ENCODE measurements at places on chromosomes 4 and X.

DNA sequence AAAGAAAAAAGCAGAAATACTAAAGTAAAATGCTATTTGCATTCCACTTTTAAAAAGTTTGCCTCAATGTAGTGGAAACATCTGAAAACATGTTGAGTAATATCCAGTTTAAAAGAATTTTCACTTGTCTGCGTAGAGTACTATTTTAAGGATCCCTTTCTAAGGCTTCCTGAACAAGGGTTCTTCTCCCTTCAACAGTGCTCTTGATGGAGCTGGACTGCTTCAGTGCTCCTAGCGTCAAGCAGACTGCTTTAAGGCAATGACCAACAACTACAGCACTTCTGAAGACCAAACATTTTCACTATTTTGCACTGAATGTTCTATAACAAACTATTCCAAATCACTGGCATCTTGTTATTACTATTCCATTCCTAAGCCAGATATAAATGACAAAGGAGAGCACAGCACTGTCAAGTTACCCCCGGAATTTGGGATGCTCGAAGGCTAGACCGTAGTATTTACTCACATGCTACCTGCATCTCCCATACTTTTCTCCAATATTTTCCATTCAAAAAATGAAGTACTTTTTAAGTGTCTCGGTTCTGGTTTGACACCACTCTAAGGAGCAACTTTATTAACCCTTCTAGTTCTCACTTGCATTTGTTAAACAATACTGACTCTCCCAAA is 36.1 kb downstream of the TMEM165 start:
- DNase-seq: no peak

GRCh38 chr4:169253113-169253671 is 17.6 kb downstream of the SH3RF1 start:
- DNase-seq: no peak

- DNase-seq: no peak
These were observed 123.6 kb downstream of the PDHA2 start for GRCh38 chr4:95963456-95963855.

- no peak for DNase-seq
These were observed 10.8 kb downstream of the DGKQ start for GRCh38 chr4:962231-963208.

- DNase-seq: no peak
These were observed 36.1 kb upstream of the DOCK11 start for GRCh38 chrX:118459494-118459893.

- no peak for DNase-seq
These were observed 76.3 kb downstream of the EVC2 start for GRCh38 chr4:5632066-5632440.

DNA sequence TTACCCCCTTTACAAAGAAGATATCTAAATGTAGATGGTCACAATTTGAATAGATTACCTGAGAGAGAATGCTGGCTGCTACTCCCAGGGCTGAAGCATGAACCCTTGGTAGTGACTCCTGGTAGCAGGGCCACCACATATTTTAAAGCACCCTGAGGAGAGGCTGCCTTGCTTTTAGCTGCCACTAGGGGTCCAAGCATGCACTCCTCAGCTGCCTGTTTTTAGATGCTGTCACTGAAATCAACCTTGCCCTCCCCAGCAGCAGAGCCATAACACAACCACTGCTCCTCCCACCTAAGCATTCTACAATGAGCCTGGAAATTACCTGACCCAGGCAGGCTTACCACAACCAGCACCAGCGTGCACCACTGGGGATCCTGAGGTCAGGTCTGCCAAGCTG is 850.9 kb downstream of the FAM133A start:
- DNase-seq: no peak

DNA sequence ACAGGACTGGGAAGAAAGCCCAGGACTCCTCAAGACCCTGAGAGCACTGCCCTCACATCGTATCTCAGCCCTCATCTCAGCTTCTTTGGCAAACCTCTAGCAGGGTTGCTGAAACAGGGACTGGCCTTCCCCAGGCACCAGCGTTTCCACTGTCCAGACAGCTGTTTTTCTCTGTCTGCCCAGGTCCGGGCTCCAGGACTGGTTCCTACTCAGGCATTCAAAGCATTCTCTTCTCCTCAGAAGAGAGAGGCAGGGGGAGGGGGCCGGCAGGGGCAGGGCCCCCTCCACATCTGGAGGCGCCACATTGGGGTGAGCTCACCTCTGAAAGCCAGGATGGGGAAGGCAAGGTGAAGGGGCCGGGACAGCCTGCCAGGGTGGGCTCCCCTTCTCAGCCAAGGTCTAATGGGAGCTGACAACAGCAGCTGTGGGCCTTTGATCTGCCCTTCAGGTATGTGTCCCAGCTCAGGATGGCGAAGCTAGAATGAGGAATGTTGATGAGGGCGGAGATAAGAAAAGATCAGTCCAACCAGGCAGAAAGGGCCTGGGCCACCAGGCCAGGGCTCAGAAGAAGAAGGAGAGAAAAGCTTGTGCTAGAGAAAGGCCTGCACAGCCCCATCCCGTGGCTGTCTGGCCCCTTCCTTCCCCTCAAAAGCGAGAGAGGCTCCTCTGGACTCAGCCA is 60.4 kb downstream of the PJA1 start:
- DNase-seq: no peak

DNA sequence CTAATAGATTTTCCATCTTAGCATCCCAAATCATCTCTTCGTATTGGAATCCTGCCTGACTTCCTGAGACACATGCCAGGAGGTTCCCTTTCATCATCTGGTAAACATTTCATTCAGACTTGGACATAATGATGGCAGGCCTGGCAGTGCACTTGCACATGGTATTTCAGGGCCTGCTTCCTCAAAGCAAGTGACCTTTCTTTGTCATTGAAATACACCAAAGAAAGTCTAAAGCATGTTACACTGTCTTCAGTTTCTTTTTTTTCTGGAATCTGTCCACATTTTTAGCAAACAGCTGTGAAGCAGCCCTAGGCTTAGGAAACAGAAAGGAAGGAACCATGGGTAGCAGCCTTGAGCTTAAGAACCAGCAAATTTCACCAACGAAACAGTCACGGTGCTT is 205.9 kb upstream of the VCX start:
- no peak for DNase-seq

DNA sequence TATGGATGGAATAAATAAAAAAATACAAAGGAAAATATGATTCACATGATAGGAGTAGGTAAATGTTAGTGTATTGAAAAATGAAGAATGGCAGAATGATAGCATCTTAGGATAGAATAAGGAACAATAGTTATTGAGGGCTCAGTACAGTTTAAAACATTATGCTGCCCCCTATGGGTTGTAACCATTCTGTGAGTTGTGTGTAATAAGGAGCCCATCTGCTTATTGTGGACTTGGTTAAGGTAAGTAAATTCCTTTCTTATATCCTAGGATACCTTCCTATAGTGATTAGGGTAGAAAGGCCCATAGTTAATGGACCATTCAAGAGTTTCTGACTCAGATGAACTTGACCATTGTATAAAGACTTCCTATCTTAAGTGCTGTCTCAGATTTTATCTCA is 195.8 kb downstream of the PDHA2 start:
- no peak for DNase-seq

- no peak for DNase-seq
These were observed 3.7 kb upstream of the CT47C1 start for GRCh38 chrX:119069128-119069527.

GRCh38 chrX:55523356-55523755 is 33.7 kb upstream of the USP51 start:
- no peak for DNase-seq

- DNase-seq: no peak
These were observed 56.0 kb downstream of the NCAPG start for GRCh38 chr4:17866810-17867209.

GRCh38 chrX:21943460-21944135 is 3.1 kb downstream of the SMS start:
- DNase-seq: no peak

GRCh38 chr4:93409035-93409434 is 419.5 kb upstream of the ATOH1 start:
- no peak for DNase-seq

- no peak for DNase-seq
These were observed 10.5 kb downstream of the SLC34A2 start for GRCh38 chr4:25666031-25666630.

DNA sequence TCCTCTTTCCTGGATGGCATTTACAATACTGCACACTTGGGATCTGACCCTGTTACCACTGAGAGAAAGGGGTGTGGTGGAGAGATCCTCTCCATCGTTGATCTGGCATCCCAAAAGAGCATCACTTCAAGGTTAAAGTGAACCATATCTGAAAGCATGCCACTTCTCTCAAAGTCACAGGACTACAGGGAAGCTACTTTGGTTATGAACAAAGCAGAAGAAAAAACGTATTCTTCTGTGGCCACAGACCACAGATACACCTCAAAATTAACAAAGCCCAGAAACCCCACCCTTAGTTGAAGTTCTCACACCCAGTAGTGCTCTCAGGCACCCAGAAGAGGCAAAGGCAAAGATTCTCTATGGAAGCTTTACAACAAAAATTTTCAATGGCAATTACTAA is 108.3 kb downstream of the JADE1 start:
- DNase-seq: no peak

DNA sequence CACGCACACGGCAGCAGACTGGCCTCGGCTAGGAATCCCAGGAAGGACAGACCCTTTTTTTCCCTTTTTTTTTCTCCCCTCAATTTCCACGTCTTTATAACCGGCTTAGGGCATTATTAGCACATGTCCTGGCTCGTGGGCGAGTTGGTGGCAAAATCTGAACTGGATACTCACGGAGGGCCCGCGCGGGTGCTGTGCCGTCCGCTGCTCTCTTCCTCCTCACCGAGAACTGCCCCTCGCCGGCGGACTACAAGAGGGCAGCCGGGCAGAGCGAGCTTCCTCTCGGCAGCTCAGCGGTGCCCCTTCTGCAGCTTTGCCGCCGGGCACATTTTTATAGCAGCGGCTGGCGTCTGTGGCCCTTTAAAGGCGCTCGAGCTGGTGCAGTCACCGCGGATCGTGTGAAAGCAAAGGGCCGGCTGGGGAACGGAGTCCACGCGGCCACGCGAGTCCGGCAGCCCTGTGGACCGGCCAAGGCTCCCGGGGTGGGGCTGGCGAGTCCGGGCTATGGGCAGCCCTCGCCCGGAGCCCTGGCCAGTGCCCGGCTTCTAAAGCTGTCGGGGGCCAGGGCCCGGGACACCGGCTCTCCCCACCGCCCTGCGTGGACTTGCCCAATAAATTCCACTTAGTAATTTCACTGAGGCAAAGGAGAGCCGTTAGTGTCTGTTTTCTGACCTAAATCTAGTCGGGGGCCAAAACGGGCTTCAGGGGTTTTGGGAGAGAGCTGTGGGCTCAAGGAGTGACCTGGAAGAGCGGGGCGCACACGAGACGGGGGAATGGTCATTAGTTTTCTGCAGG is 1.3 kb upstream of the CITED1 start:
- DNase-seq: no peak

- DNase-seq: no peak
These were observed 53.6 kb downstream of the APOO start for GRCh38 chrX:23854122-23854521.

GRCh38 chr4:114417214-114417613 is 181.4 kb upstream of the UGT8 start:
- DNase-seq: no peak

GRCh38 chr4:153502584-153502983 is 36.4 kb downstream of the TMEM131L start:
- DNase-seq: no peak

- DNase-seq: no peak
These were observed 23.3 kb upstream of the INTU start for GRCh38 chr4:127609484-127609883.

DNA sequence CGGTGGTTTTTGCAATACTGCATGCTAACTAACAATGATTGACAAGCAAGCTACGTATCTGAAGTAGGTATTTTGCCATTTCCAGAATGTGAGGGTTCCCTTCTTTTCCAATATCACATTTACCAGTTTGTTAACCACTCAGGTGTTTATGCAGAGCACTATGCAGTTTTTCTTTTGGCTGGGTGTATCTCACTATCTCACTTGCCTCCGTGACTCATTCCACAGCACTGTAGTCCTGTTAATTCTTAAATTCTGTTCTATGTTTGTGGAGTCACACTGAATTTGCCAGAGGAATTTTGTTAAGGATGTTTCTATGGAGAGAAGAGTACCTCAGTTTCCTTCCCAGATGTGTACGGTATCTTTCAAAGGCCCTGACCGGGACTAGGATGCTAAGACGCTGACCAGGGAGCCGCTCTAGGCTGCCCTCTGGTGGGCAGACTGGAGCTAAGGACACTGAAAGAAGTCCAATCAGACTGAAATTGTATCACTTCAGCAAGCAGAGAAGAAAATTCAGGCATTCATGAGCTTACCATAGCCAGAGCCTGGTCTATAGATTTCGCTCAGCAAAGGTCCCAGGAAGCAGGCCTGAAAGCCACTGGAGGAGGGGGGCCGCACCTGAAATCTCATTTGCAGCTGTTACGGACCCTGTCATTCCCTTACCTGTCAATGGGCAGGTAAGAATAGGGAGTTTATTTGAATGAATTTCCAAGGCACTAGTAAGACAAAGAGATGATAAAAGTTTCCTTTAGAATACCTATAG is 388.4 kb upstream of the SPOCK3 start:
- DNase-seq: no peak

DNA sequence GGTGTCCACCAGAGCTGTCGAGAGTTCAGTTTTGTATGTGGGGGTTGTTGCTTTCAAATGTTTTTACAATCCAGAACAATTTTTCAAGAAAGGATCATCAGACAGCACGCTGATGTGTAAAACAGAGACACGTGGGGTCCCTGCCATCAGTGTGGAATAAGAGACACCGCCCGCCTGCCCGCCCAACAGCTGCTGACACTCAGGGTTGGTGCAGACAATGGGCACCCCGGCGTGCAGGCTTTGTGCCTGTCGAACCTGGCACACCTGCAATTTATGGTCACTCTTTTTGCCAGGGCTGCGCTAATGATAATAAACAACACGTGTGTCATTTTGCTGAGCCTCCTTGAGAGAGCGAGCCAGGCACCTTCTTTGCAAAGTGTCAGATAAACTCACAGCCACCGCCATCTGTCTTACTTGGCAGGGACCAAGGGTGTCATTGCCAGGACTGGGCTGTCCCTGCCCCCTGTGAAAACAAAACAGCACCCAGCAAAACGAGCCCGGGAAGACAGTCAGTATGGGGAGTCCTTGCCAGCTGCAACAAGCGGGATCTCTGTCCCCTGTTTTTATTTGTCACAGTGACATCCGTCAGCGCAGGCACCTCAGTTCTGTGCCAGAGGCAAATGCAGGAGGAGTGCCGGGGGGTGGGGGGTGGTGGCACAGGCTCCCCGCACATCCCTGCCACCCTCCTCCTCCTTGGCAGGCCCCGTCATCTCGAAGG is 69.1 kb downstream of the PSAPL1 start:
- no peak for DNase-seq

DNA sequence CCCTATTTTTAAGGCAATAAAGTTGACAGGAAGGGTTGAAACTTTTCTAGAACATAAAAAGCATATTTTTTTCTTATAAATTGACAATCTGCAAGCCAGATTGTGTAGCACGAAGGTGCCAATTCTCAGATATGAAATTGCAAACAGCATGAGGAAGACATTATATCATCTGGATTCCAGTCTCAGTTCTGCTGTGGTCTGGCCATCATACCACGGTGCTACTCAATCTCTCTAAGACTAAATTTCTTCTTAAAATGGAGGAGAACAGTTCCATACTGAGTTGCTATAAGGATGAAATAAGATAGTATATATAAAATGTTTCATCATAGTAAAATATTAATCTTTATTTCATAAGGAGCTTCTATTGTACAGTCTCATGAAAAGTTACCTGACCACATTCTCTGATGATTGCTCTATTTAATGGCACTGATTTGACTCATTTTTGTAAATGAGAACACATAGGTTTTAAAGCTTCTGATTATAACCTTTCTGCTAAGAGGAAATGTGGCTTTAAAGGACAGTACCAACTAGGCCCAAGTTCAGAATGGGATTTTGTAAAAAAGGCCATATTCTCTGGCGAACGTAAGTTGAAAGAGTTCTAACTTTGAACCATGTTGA is 127.9 kb downstream of the SHROOM3 start:
- no peak for DNase-seq

- DNase-seq: no peak
These were observed 60.5 kb upstream of the ENPEP start for GRCh38 chr4:110415478-110415877.

Data from activated effector memory CD4-positive, alpha-beta T cell treated with Interleukin-2 at 50 U/mL for 16 hours (primary cell).